ENCODE measurements at places on chromosomes 11 and 22.

- peak; percentile 77 for DNase-seq
These were observed 50.5 kb downstream of the MAPK1 start for GRCh38 chr22:21816787-21817496.

GRCh38 chr11:28793282-28793738, 685.1 kb downstream of the METTL15 start:
- DNase-seq: no peak

GRCh38 chr11:73152861-73153483, 10.9 kb upstream of the FCHSD2 start:
- DNase-seq: peak; percentile 39

DNA sequence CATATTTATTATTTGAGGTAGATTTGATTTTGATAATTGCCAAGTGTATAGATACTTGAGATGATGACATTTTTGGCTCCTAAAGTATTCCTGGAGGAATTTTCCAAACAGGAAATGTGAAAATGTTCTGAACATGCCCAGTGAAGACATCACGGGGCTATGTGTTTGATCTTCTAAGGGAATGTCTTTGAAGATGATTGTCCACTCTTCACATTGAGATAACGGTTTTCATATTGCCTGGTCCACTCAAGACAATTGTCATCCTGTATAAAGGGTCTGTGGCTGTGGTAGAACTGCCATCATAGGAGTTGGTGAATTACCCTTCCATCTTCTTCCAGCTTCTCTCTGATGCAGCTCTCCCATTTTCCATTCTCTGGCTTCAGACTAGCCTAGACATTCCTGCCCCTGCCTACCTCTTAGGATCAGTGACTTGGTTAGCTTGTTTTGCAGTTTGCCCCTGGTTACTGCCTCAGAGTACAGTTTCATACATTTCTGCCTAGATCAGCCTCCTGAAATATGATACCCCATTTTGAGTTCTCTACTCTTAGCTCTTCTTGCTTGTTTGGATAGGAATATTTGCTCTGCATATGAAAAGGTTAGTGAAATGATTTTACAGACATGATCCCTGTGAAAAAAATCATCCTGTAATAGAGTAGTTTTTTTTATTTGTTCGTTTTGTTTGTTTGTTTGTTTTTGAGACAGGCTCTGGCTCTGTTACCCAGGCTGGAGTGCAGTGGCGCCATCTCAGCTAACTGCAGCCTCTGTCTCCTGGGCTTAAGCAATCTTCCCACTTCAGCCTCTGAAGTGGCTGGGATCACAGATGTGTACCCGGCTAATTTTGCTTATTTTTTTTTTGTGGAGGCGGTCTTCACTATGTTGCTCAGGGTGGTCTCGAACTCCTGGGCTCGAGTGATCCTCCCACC, 111.4 kb upstream of the SORL1-AS1 start:
- no peak for DNase-seq

- DNase-seq: no peak
These were observed 252.1 kb upstream of the ARHGAP42 start for GRCh38 chr11:100434821-100435641.

- DNase-seq: no peak
These were observed 45.3 kb downstream of the PC start for GRCh38 chr11:66912911-66913310.

DNA sequence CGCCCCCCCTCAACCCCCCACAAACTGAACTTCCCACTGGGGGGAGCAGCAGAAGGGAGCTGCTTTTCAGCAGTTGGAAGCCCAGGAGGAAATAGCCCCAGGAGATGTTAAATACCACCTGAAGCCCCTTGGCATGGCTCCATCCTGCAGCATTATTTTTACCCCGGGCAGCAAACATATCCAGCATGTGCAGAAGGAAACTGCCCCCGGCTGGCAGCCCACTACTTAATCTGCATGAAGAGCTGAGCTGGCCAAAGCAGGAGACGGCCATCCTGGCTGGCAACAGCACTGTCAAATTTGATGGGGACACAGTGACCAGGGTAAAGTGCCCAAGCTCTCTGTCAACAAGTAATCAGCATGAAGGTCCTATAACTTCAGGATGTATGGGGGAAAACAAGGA, 32.0 kb downstream of the BUD13 start:
- DNase-seq: no peak

GRCh38 chr11:65778901-65779668, 1.7 kb downstream of the AP5B1 start:
- DNase-seq: no peak

- DNase-seq: no peak
These were observed 299.0 kb downstream of the ETS1 start for GRCh38 chr11:128288368-128288767.

GRCh38 chr11:126467046-126467370, 111.5 kb downstream of the ST3GAL4 start:
- no peak for DNase-seq

GRCh38 chr22:46009730-46010129, 32.8 kb upstream of the WNT7B start:
- DNase-seq: no peak

GRCh38 chr22:36510384-36510783, 3.5 kb upstream of the FOXRED2 start:
- DNase-seq: no peak

DNA sequence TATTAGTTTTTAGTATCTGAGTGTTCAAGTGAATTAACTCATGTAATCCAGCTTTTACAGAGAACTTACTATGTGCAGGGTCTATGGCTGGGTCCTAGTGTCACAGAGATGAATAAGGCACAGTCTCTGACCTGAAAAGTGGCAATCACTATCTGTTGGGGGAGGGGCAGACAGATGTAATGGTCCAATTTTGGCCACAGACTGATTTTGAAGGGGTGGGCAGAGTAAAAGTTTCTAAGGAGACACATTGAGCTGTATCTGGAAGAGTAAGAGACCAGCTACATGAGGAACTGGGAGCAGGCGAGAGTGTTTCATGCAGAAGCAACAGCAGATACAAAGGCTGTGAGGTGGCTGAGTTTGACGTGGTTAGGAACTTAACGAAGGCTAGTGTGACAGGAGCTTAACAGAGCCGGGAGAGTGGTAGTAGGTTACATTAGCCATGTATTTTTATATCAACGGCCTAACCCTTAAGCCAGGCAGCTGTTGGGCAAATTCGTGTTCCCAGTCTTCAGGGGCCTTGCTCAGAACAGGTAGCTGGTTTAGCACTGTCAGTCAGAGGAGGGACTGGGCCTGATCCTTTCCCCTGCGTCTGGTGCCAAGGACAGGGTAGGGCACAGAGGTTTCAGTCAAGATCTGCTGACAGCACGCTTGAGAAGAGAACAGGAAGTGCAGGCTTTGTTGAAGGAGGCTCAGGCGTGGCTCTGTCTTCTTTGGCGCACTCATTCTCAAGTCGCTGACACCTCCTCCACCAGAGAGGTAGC, 1.4 kb upstream of the STIM1 start:
- DNase-seq: peak; percentile 66

GRCh38 chr22:20514658-20515406, 7.4 kb downstream of the MED15 start:
- no peak for DNase-seq

Data from immature natural killer cell (primary cell).